Neural progenitor cell (in vitro differentiated cells): ENCODE measurements at places on chromosomes 7 and 10.
A peak's percentile ranks its signal among the peaks of the same experiment; 100 is the strongest.

DNA sequence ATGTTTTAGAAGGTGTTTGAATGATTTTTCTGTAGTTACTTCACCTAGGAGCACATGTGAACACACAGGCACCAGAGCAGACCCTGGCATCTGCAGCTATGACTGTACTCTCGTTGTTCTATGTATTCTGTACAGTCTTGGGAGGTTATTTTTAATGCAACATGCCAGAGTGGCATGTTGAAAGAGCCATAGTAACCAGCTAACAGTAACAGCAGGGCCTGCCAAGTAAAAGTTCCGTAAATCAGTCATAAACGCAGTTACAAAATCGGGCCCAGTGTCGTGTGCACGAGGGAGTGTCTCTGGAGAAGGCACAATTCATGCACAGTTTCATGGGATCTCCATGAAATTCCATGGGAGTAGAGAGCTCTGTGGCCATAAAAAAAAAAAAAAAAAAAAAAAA, 108.3 kb upstream of the CDK6 start:
- no peak for DNase-seq

DNA sequence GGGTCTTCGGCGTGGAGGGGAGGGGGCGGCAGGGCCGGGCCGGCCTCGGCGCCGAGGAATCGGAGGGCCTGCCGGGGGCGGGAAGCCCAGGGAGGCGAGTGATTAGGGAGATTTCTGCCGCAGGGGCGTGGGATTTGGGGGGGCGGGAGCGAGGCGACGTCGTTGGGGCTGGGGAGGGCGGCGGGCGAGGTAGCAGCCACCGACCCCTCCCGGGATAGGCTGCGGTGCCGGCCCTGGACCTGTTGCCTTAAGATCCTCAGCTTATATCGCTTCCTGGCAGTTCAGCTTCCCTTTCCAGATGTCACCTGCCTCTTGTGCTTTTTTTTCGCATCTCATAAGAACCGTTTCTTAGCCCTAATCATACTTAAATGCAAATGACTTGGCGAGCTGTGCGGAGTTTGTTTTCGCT, 655 bp downstream of the LMTK2 start:
- peak; percentile 57 for DNase-seq

DNA sequence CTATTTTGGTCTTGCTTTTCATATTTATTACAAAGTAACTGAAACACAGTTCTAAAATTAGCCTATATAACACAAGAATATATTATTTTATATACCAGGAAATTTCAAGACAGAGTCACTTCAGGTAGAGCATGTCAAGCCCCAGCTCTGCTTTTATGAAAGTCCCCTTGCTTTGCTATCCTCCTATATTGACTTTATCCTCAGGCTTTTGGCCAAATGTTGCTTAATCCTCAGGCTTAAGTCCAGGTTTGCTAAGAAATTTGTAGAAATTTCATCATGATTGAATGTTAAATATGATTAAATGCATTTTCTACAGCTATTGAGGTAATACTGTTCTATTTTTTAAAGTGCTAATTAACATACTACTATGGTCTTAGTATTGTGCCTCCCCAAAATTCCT, 227.6 kb downstream of the FZD1 start:
- DNase-seq: no peak

- no peak for DNase-seq
Observed at GRCh38 chr10:9260690-9261089, 1206.2 kb downstream of the GATA3 start.

DNA sequence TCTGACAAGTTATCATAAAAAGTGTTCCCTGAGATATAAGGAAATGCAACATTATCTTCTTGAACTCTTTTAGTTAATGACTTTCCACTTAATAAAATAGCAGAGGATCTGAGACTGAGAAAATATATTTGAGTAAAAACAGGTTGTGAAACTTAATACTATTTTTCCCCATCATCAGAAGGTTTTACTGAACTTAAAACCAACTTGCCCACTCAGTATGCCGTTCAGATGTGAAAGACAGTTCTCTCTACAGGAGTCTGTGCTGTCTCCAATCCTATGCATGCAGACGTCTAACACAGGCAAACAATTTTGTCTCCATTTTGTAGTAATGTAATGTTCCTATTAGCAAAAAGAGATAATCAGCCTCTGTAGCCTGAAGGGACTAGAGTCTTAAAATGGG, 38.2 kb upstream of the CYP2C18 start:
- DNase-seq: no peak

- DNase-seq: no peak
Observed at GRCh38 chr7:35252612-35253459, 1.1 kb downstream of the TBX20 start.

GRCh38 chr7:64997927-64998391, 7.1 kb upstream of the ZNF117 start:
- DNase-seq: no peak

- DNase-seq: peak; percentile 85
Observed at GRCh38 chr10:133079836-133080682, 7.7 kb upstream of the ADGRA1 start.

DNA sequence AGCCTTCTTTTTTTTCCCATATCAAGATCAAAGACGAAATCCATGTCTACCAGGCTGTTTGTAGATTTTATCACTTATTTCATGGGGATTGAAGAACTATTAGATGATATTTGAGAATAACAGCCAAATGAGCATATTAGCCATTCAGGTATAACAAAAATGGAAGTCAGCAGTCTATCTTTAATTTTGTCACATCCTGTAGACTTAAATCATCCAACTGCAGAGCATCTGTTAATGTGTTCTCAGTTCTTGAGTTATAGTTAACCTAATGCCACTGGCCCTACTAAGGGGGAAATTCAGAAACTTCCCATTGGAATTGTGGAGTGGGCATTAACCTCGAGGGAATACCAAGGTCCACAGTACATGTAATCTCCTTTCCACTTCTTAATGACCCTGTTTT, 380.1 kb downstream of the CNTNAP2 start:
- DNase-seq: no peak

GRCh38 chr7:101918426-101918825, 101.0 kb downstream of the CUX1 start:
- DNase-seq: no peak

DNA sequence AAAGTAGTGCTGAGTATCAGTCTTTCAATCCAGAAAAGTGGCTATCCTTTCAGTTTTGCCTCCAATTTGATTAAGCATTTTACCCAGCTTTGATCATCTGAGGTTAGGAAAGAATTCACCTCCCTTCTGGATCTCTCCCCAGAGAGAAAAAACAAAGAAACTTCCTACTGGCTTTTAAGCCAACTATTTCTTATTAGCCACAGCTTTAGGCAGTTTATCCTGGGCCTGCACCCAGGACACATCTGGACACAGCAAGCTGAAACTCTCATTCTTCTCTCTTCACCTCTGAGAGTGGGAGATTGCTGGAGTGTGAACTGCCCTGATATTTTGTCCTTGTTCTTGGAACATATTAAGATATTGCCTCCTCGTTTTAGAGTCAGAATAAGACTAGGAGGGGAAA, 43.5 kb upstream of the LSM8 start:
- DNase-seq: no peak

- DNase-seq: no peak
Observed at GRCh38 chr7:20302891-20303290, 27.8 kb upstream of the ITGB8 start.

GRCh38 chr7:155964543-155964942, 152.3 kb upstream of the SHH start:
- DNase-seq: no peak

GRCh38 chr7:22087861-22088260, 142.2 kb upstream of the CDCA7L start:
- no peak for DNase-seq

- no peak for DNase-seq
Observed at GRCh38 chr10:72470666-72471065, 115.9 kb upstream of the DNAJB12 start.

DNA sequence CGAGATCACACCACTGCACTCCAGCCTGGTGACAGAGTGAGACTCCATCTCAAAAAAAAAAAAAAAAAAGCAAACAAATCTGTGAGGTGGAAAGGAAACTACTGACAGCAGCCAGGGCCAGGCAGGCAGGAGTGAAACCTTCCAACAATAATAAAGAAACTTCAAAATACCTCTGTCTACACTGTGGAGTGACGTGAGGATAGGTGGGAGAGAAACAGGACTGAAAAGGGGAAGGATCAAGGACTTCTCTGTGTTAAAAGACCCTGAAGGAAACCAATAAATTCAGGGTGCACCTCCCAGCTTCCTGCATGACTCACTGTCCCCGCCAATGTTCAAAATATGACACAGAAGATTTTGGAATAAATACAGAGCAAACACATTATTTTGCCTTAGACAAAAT, 82.9 kb downstream of the KIAA1549 start:
- no peak for DNase-seq

- no peak for DNase-seq
Observed at GRCh38 chr7:154910125-154910524, 92.8 kb downstream of the PAXIP1 start.

- peak; percentile 9 for DNase-seq
Observed at GRCh38 chr7:95843286-95843685, 70.9 kb downstream of the DYNC1I1 start.

DNA sequence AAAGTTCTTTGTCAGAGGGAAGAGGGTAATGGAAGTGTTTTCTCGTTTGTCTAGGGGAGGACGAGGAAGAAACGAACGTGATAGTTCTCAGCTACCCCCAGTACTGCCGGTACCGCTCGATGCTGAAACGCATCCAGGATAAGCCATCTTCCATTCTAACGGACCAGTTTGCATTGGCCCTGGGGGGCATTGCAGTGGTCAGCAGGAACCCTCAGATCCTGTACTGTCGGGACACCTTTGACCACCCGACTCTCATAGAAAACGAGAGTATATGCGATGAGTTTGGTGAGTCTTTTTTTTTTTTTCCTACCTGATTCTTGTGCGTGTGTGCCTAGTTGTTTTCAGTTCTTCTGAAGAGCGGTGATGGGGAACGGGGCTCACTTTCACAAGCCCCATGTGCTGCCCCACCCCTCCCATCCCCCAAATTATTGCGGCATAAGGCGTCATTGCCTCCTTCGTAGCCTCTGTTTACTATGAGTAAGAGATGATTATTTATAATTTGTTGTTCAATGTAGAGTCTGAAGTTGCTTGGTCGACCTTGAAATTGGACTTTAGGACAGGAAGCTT, 98.6 kb downstream of the ARID5B start:
- no peak for DNase-seq

- no peak for DNase-seq
Observed at GRCh38 chr10:86090807-86091206, 275.8 kb downstream of the GRID1 start.

GRCh38 chr10:104574838-104575237, 66.3 kb upstream of the SORCS3 start:
- DNase-seq: no peak

DNA sequence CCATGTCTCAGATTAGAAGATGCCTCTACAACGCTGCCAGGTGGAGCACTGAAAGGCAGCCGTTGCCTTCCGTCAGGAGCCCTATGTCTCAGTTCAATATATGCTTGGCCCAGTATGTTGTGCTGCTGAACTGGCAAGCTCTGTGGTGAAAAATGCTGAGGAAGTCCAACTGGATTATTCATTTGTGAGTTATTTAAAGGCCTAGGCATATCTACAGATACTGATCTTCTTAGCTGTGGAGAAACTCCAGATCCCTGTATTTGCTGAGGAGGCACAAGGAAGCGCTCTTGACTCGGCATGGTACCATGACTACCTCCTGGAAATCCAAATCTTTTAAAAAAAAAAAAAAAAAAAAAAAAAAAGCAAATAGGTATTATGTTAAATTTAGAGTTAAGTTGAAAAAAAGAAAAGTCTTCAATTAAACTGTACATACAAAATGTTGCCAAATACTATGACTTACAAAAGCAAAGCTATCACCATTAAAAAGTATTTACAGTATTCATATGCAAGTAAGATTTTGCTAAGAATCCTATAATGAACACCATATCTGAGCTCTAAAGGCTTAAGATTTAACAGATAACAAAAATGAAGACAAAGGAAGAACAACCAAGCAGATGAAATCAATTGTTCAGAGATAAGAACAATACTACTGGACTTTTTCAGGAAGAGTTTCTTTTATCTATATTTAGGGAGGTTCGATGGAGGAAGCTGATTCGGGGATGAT, 152.4 kb downstream of the GALNT11 start:
- no peak for DNase-seq

DNA sequence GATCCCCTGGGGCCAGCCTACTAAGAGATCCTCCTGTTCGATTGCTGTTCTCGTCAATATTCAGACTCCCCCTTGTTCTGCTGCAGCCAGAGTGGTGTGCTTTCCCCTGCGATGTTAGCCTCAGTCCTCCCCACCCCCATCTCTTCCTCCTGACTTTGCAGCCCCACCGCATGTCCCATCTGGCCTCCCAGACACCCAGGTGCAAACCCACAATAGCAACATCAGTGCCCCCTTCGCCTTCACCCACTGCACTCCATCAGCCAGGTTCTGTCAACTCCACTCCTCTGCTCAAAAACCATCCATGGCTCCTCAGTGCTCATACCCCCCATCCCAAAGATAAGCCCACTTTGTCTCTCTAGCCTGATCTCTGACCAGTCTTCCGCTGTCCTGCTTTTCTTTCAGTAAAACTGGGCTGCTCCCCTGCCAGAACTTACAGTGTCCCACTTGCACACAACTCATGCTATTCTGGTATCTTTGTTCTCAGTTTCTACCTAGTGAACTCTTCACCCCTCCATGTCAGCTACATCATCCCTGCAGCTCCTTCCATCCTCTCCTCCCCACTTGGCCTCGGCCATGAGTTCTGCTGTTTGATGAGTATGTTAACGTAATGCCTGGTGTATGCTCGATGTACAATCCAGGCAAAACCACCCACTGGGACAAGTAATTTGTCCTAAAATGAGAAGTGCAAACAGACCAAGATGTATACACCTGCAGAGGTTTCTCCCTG, 26.6 kb downstream of the COL13A1 start:
- no peak for DNase-seq

- DNase-seq: no peak
Observed at GRCh38 chr7:108143658-108144420, 13.7 kb upstream of the LAMB4 start.

GRCh38 chr10:22002591-22003176, 846 bp downstream of the DNAJC1 start:
- peak; percentile 10 for DNase-seq

- DNase-seq: no peak
Observed at GRCh38 chr7:16450366-16450765, 15.2 kb downstream of the SOSTDC1 start.

DNA sequence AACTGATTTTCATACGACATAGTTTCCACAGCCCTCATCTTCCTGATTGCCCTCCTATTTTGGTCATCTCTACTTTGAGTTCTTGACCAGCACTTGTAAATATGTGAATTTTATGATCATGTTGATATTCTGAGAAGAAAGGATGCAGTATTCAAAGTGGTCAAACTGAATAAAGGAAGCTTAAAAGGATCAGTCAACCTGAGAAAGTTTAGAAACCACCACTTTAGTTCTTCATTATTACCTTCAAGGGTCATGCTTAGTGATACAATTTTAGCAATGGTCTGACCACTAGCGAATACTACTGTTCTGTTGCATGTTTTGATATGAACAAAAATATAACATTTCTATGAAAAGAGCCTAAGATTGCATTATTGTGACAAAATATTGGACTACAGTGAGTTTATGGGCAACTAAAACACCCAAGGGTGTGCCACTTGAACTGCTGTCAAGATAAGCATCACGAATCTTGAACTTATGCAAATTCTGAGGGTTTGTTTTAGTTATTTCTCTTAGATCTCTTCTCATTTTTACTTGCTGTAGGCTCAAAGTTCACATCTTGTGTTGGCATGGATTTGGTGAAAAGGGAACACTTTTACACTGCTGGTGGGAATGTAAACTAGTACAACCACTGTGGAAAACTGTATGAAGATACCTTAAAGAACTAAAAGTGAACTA, 247.7 kb downstream of the IPMK start:
- no peak for DNase-seq
